Astrocyte of the spinal cord (primary cell): ENCODE measurements at places on chromosomes 16 and 17.

DNA sequence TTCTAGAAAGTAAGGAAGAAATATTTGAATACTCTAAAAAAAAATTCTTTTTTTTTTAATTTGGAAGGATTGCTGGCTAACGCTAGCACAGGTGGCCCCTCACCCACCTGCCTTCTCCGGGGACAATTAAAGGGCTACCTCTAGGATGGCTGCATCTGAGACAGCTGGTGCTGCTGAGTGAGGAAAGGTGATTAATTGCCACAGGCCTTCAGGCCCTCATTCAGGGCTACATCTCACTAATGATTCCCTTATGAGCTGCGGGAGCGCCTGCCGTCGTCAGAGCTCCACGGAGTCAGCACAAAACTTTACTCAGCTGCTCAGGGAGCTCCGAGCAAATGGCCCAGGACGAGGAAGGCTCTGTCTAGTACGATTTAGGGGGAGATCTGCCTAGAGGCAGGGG is 27.0 kb upstream of the AKTIP start:
- no peak for DNase-seq

GRCh38 chr17:34252444-34253138 is 2.5 kb upstream of the CCL2 start:
- peak; percentile 85 for DNase-seq

DNA sequence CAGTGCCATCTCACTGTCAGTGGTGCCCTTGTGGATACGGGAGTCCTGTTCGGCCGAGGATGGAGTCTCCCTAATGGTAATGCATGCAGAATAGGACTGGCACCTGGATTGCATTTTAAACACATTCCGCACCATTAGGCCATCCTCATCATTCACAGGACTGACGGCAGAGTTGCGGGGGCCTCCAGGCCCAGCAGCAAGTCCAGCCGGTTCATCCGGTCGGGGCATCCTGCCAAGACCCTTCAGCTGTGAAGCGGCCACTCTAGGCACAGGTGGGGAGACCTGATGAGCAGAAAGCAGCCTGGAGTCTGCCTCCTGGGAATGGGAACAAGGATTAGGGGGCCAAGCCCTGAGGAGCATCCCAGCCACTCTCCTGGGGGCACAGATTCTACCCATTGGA is 90.3 kb upstream of the XYLT1 start:
- DNase-seq: no peak

GRCh38 chr17:48738803-48739526 is 10.4 kb upstream of the HOXB13 start:
- no peak for DNase-seq

GRCh38 chr17:28369684-28370034 is 448 bp downstream of the VTN start:
- DNase-seq: no peak

DNA sequence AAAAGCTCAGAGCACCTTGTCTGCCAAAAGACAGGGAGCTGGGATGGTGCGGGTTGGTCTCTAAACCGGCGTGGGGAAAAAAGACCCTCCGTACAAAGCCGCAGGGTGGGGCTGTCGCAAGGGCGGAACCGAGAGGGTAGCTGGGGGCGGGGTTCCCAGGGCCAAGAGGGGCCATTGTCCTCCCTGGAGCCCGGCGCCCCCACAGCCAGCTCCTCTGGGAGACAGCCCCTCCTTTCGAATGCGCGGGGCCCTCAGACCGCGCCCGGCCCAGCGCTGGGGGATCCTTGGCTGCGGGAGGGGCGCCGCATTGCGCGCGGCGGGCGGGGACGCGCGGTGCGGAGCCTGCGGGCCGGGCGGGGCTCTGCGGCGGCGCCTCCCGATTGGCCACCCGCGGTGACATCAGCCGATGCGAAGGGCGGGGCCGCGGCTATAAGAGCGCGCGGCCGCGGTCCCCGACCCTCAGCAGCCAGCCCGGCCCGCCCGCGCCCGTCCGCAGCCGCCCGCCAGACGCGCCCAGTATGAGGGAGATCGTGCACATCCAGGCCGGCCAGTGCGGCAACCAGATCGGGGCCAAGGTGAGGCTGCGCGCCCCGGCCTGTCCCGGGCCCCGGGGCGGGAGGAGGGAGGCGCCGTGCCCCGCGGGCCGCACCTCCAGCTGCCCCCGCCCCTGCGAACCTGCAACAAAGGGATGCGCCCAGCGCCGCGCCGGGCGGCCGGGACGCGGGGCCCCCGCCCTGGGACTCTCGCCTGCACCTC is at the start of gene TUBB3:
Gene TUBB3, plus strand, starts transcription at position 459 of the 756 bp plus-strand sequence. Its CDS starts 60 bp downstream, at position 519.
- DNase-seq: peak; percentile 84

GRCh38 chr16:11057711-11058345 is 113.5 kb downstream of the CLEC16A start:
- DNase-seq: no peak

- DNase-seq: no peak
Observed at GRCh38 chr17:44922746-44923470, 7.6 kb upstream of the GFAP start.

GRCh38 chr17:35074711-35075707 is 11.5 kb upstream of the RFFL start:
- DNase-seq: no peak

DNA sequence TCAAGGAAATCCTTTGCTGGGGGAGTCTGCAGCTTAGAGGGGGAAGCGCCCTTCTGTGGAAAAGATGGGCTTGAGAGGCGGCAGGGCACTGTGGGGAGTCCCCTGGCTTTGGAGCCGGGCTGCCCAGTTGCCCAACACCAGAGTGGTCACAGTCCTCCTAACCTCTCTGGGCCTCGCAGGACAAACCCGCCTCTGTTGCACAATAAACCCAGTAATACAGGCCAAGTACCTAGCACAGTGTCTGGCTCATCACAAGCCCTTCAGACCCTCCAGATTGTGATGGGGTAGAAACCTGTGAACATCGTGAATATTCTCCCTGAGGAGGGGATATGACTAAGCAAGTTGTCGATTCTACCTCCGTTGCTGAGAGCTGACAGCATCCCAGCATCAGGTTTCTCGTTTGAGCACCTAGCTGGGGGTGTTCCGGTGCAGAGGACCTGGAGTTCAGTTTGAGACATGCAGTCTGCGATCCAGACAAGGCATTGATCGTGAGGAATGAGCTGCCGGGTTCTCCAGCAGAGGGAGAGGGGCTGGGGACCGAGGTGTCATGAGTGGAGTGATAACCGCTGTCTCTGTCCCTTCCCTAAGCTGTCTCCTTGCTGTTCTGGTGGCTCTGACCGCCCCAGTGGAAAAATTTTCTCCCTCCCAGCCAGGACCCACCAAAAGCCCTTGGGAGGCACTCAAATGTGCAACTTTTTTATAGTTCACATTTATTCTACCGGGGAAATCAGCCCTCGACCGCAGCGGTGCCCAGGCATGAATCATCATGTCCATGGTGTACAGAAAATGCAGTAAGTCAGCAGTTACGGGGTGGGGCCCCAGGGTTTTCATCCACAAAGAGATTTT is 161.9 kb downstream of the WSCD1 start:
- peak; percentile 66 for DNase-seq

GRCh38 chr17:82244413-82245133 is 15.7 kb downstream of the SLC16A3 start:
- peak; percentile 54 for DNase-seq

DNA sequence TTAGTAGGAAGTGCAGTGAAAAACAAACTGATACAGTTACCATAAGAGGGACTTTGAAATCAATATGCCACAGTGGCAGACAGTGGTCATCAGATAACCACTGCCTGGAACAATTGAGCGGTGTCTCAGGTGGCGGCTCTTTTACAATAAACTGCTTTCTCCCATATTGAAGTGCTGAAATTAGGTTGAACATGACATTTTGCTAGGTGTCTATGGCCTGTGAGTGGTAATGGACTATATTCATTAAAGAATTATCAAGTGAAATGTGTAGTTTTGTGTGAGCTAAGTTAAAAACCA is 214.7 kb downstream of the RPTOR start:
- no peak for DNase-seq

GRCh38 chr16:81706327-81707295 is 72.5 kb upstream of the PLCG2 start:
- DNase-seq: no peak

- DNase-seq: no peak
Observed at GRCh38 chr16:85199069-85199725, 86.9 kb upstream of the CIBAR2 start.

DNA sequence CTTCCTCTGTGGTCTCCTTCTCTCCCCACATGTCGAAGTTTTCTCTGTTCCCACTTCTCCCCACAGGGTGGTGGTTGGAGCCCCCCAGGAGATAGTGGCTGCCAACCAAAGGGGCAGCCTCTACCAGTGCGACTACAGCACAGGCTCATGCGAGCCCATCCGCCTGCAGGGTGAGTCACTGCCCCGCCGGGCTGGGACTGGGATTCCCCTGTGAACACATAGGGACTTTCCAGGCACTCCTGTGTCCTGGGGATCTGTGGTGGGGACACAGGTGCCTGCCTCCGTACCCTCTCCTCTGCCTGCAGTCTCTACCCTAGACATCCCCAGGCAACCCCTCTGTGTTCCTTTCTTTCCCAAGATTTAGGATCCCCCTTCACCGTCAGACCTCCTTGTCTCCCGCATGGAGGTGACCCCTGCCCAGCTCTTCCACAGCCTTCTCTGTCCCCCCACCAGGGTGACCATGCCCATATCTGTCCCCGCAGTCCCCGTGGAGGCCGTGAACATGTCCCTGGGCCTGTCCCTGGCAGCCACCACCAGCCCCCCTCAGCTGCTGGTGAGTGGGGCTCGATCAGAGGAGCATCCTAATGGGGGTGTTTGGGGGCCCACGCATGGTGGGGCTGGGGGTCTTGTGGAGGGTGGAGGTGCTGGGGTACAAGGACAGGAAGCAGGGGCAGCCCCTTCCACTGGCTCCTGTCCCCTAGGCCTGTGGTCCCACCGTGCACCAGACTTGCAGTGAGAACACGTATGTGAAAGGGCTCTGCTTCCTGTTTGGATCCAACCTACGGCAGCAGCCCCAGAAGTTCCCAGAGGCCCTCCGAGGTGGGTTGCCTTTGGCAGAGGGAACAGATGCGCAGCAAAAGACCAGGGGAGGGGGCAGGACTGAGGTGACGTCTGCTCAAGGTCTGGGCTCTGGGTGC is 5.8 kb downstream of the ITGAM start:
- DNase-seq: no peak

DNA sequence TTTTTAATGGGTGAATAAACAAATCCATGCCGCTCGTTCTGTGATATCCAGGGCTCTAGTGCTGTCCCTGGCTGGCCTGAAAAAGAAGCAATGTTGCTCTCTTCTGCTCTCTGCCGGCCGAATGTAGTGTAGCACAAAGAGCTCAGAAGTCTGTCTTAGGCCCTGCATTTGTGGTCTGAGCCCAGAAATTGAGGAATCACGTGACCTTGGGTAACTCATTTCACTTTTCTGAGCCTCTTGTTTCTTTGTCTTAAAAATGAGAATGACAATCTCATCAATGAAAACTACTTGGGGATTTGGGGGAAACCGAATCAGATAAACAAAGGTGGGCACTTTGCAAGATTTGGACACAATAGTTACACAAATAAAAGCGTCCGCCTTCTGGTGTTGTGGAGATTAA is 381.6 kb upstream of the ASIC2 start:
- peak; percentile 8 for DNase-seq

DNA sequence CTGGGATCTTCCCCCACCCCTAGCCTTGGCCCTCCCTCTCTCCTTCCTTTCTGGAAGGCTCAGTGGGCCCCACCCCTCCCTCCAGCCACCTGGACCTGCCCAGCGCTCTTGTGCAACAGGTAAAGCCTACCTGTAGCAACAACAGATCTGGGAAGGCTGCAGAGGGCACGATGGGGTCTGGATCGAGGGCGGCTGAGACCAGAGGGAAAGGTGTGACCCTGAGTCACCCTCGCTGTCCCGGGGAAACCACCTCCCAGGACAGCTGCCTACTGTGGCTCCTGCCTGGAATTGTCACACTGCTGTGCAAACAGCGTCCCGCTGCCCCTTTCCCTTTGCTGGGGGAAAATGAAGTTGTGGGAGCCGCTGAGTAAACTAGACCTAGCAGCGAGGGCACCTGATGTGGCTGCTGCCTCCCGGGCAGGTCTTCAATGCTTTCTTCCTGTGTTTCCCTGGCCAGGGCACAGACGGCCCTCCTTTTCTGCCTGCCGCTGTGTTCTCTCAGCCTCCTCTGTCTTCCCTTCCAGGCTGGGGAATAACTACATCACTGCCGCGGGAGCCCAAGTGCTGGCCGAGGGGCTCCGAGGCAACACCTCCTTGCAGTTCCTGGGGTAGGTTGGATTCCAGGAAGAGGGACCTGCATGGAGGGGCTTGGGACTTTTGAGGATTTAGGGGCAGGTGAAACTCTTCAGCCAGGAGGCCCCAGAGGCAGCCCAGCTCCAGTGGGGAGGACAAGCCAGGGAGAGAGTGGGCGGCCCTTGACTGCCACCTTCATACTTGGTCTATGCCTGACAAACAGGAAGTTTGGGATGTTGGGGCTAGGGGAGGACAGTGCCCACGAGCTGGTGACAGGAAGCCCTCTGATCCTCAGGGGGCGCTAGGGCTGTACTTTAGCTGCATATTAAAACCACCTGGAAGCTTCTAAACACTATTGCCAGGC is 22.2 kb upstream of the CYLD start:
- no peak for DNase-seq

- peak; percentile 46 for DNase-seq
Observed at GRCh38 chr17:42135664-42136653, 13.4 kb downstream of the HSPB9 start.

DNA sequence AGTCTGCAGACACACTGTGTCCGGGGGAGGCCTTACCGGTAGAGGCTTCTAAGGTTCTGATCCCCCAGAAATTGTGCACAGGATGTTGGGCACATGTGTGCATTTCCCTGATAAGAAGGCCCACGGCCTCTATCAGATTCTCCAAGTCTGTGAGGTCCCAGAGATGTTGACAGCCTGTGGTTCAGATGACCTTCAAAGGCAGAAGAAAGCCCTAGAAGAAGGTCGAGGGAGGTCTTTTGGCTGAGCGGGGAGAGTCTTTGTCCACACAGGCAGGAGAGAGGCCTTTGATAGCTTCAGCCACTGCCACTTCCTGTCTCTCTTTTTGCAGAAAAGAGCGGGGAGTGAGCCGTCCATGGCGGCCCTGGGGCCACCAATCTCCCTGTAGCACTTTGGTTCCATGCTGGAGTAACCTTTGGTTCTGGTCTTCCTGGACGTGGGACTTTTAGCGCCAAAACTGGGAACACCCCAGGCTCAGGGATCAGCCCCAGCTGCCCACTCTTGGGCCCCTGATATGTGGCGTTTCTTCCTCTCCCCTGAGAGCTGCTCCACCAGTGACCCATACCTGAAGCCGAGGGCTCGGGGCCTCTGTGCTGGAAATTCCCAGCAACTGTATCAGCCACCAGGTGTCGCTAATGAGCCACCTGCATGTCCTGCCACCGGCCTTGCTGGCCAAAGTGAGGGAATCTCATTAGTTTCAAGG is 28.1 kb upstream of the LGALS9 start:
- DNase-seq: peak; percentile 63
